Aorta (tissue), 5 donors: ENCODE measurements at places on chromosomes 4 and X. TPM values are rescaled to one million over a fixed set of nuclear protein-coding genes. Genes with fewer than 3 reads are reported as not detected.

The EXOC1 gene
- 50.4 TPM for total RNA-seq

The RPS6KA6 gene
- 10.6 TPM for total RNA-seq

The MAGED4B gene
- 2.7 TPM for total RNA-seq

The USP17L22 gene
- total RNA-seq, result not detected

The SERPINA7 gene
- total RNA-seq, result not detected

The SH2D1A gene
- total RNA-seq, result 0.78 TPM

The CFAP99 gene
- total RNA-seq, result 0.13 TPM

The AADAT gene
- 5.7 TPM for total RNA-seq

The ARMCX4 gene
- total RNA-seq, result 28.6 TPM

The NLRP2B gene
- total RNA-seq, result 0.16 TPM

The BGN gene
- total RNA-seq, result 2,306 TPM

DNA sequence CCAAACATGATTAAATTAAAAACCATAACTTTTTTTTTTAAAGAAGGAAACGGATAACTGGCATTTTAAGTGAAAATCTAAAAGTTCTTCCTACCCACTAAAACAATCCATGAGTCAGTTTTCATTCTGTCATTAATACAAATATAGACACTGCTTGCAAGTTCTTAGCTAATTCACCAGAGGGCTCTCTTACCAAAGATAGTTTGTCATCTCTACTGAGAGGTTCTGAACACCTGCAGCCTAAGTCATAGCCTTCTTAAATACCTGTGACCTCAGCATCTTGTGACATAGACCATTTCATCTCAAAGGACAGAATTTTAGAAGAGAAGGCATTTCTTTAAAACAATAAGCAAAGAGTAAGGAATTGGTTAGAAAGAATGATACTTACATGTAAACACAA is 65.3 kb upstream of the FAM120C start:
- no peaks in the 10 kb centered on the region for H3K4me1 ChIP-seq
- H3K36me3 ChIP-seq, result no peaks in the 10 kb centered on the region
- no peak overlapping the region for H3K27ac ChIP-seq
- H3K27me3 ChIP-seq, result no peaks in the 10 kb centered on the region
- DNase-seq, result no peak

DNA sequence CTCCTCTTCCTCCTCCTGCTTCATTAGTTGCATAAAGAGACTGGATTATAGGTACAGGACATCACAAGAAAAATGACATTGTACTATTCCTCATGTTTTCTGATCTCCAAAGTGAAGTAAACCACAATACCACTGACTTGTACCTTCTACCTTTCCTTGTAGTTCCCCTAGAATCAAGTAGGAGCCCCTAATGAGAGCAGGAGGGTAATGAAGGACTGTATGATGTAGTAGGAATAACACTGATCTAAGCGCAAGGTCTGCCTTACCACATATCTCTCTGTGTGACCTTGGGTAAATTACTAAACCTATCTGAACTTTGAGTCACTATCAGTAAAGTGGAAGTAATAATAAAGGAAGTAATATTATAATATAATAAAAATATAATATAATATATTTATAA is 3.6 kb downstream of the VSIG4 start:
- H3K4me1 ChIP-seq, result no peaks in the 10 kb centered on the region
- no peaks in the 10 kb centered on the region for H3K36me3 ChIP-seq
- H3K27me3 ChIP-seq, result no peaks in the 10 kb centered on the region

- H3K27me3 ChIP-seq, result peaks cover 1% of the 10 kb centered on the region
- no peak overlapping the region for H3K4me3 ChIP-seq
- H3K4me1 ChIP-seq, result no peaks in the 10 kb centered on the region
- H3K27ac ChIP-seq, result no peak overlapping the region
- H3K36me3 ChIP-seq, result no peaks in the 10 kb centered on the region
- DNase-seq, result no peak
These were observed 65.9 kb upstream of the CAPN6 start for GRCh38 chrX:111336141-111336540.

GRCh38 chr4:85210353-85210752 is 243.9 kb upstream of the WDFY3 start:
- H3K36me3 ChIP-seq, result no peaks in the 10 kb centered on the region
- no peak overlapping the region for H3K4me3 ChIP-seq
- H3K27me3 ChIP-seq, result no peaks in the 10 kb centered on the region
- H3K4me1 ChIP-seq, result no peaks in the 10 kb centered on the region

GRCh38 chr4:148261848-148262247 is 180.4 kb downstream of the NR3C2 start:
- DNase-seq, result no peak
- H3K4me1 ChIP-seq, result no peaks in the 10 kb centered on the region
- no peaks in the 10 kb centered on the region for H3K27me3 ChIP-seq
- no peak overlapping the region for H3K4me3 ChIP-seq

- H3K4me1 ChIP-seq, result no peaks in the 10 kb centered on the region
- DNase-seq, result no peak
- H3K36me3 ChIP-seq, result no peaks in the 10 kb centered on the region
- no peak overlapping the region for H3K4me3 ChIP-seq
- H3K27me3 ChIP-seq, result no peaks in the 10 kb centered on the region
These were observed 1513.2 kb downstream of the ARAP2 start for GRCh38 chr4:34731070-34731469.

DNA sequence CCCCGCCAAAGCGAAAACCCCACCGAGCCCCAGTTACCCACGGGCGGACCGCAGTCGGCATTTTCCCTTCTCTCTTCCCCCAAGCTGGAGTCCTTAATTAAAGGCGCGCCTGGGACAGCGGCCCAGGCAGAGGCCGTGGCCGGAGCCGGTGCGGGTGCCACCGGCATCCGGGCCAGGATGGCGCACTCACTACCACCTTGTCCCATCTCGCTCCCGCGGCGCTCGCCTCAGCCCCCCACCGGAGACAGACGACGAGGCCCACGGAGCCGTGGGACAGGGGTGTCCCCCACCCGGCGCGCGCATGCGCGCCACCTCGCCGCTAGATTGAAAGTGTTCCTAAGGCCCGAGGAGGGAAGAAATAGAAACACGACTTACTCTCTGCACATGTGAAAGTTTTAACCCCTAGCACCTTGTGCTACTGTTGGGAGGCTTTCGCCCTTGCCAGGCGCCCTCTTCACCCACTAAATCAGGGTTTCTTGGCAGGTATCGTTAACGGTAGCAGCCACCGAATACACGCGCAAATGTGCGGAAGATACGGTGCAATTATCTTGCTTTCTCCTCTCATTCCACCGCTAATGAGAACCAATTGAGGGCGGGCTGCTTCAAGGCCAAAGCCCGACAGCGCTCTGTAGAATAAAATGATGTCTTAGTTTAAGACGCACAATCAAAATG is 64.3 kb upstream of the CCDC160 start:
- H3K36me3 ChIP-seq, result no peaks in the 10 kb centered on the region
- H3K4me3 ChIP-seq, result peak overlapping the region; percentile 76
- no peaks in the 10 kb centered on the region for H3K27me3 ChIP-seq
- H3K27ac ChIP-seq, result no peak overlapping the region
- peak; percentile 76 for DNase-seq
- H3K4me1 ChIP-seq, result no peaks in the 10 kb centered on the region

GRCh38 chr4:148044912-148045352 is 313.0 kb downstream of the ARHGAP10 start:
- H3K36me3 ChIP-seq, result peaks cover 8% of the 10 kb centered on the region
- no peak for DNase-seq
- H3K4me1 ChIP-seq, result peaks cover 2% of the 10 kb centered on the region
- H3K27me3 ChIP-seq, result no peaks in the 10 kb centered on the region

DNA sequence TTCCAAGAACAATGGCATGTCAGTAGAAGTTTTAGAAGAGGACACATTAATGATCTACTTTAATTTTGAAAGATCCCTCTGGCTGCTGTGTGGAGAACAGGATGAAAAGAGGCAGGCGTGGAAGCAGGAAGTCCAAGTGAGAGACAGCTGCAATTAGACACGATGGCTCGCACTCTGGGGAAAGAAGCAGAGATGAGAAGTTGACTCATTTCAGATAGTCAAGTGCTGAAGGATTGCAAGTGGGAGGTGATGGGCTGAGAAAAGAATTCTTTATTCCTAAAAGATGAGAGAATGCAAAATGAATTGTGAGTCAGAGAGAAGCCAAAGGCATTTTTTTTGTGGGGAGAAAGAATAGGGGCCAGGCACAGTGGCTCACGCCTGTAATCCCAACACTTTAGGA is 16.5 kb downstream of the RXFP1 start:
- H3K27me3 ChIP-seq, result no peaks in the 10 kb centered on the region
- H3K36me3 ChIP-seq, result no peaks in the 10 kb centered on the region
- H3K4me3 ChIP-seq, result no peak overlapping the region
- no peaks in the 10 kb centered on the region for H3K4me1 ChIP-seq

- DNase-seq, result no peak
- H3K27ac ChIP-seq, result no peak overlapping the region
- no peaks in the 10 kb centered on the region for H3K4me1 ChIP-seq
- no peaks in the 10 kb centered on the region for H3K36me3 ChIP-seq
These were observed 849.3 kb upstream of the PCDH10 start for GRCh38 chr4:132299841-132300240.

GRCh38 chrX:53471346-53471745 is 37.2 kb upstream of the HSD17B10 start:
- no peaks in the 10 kb centered on the region for H3K4me1 ChIP-seq
- H3K27ac ChIP-seq, result no peak overlapping the region
- no peak for DNase-seq
- no peaks in the 10 kb centered on the region for H3K27me3 ChIP-seq
- no peaks in the 10 kb centered on the region for H3K36me3 ChIP-seq
- H3K4me3 ChIP-seq, result no peak overlapping the region

- H3K27ac ChIP-seq, result no peak overlapping the region
- H3K27me3 ChIP-seq, result no peaks in the 10 kb centered on the region
- H3K4me3 ChIP-seq, result no peak overlapping the region
- H3K4me1 ChIP-seq, result peaks cover 1% of the 10 kb centered on the region
These were observed 4.4 kb downstream of the RBM3 start for GRCh38 chrX:48578661-48579128.

DNA sequence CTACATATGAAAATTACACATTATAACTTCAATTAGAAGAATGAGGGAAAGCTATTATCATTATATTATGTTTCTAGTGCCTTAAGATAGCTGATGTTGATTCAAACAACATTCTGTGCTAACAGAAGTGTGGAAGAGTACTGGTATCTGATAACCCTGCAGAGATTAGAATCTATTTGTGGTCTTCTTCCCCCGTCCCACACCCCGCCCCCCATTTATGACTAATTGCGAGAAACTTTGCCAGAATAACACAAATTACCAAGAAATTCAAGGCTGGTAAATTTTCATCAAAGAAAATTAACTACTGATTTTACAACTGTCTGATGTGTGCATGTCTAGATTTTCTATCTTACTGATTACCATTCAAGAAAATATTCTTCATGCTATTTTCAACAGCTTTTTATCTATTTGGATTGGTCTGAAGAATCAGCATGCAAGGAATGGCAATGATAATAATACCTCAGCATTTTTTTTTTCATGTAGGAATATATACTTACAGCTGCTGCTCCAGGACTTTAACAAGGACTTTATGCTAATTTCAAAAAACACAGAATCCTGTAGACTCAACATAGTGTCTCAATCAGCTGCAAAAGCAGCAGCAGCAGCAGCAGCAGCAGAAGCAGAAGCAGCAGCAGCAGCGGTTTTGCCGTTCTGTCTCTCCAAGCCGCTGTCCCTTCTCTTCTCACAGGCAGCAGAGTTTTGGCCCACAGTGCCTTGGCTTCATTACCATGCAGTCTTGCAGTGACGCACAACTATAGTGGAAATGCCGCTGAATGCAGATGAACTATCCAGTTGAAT is 126.7 kb downstream of the FRYL start:
- no peaks in the 10 kb centered on the region for H3K36me3 ChIP-seq
- H3K4me1 ChIP-seq, result peaks cover 12% of the 10 kb centered on the region
- H3K4me3 ChIP-seq, result peak overlapping the region; percentile 64

DNA sequence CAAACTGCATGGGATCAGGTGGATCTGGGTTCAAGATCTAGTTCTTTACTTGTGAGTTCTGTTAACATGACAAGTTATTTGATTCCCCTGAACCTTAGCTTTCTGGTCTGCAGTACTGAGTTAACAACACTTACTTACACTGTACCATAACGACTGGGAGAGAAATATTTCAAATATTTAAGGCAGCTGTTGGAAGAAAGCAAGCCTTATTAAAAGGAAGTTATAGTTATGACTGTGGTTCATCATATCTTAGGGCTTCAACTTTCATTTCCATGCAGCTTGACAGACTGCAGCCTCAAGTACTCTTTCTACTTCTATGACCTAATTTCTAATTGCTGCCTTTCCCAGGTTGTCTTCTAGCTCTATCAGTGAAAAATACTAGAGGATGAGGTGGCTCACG is 40.0 kb upstream of the PDGFRA start:
- no peaks in the 10 kb centered on the region for H3K36me3 ChIP-seq
- no peaks in the 10 kb centered on the region for H3K27me3 ChIP-seq
- H3K27ac ChIP-seq, result no peak overlapping the region
- H3K4me3 ChIP-seq, result no peak overlapping the region
- no peaks in the 10 kb centered on the region for H3K4me1 ChIP-seq
- no peak for DNase-seq

- no peak overlapping the region for H3K4me3 ChIP-seq
- DNase-seq, result no peak
- H3K27ac ChIP-seq, result no peak overlapping the region
- no peaks in the 10 kb centered on the region for H3K27me3 ChIP-seq
These were observed 53.2 kb downstream of the FAM9B start for GRCh38 chrX:8980756-8981155.

DNA sequence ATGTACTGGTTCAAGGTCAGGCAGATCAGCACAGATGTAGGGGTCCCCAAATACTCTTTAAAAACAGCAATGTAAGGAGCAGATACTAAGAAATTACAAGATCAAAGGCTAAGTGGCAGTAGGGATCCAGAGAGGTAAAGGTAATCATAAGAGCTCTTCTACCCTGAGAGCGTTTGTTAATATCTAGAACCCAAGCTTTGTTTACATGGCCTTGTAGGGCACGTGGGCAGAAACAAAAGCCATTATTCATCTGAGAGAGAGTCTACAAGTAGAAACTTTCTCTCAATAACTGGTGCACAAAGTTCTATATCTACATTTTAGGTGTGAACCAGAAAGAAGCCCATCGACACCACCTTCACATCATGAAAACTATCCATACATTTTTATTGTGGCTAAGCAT is 225.6 kb upstream of the PCDH10 start:
- no peak overlapping the region for H3K27ac ChIP-seq
- H3K27me3 ChIP-seq, result no peaks in the 10 kb centered on the region
- DNase-seq, result no peak
- no peaks in the 10 kb centered on the region for H3K4me1 ChIP-seq

- DNase-seq, result peak; percentile 48
- H3K4me3 ChIP-seq, result no peak overlapping the region
- no peaks in the 10 kb centered on the region for H3K36me3 ChIP-seq
- no peaks in the 10 kb centered on the region for H3K27me3 ChIP-seq
- peaks cover 5% of the 10 kb centered on the region for H3K4me1 ChIP-seq
- no peak overlapping the region for H3K27ac ChIP-seq
These were observed 46.1 kb downstream of the AFAP1 start for GRCh38 chr4:7893539-7893938.

DNA sequence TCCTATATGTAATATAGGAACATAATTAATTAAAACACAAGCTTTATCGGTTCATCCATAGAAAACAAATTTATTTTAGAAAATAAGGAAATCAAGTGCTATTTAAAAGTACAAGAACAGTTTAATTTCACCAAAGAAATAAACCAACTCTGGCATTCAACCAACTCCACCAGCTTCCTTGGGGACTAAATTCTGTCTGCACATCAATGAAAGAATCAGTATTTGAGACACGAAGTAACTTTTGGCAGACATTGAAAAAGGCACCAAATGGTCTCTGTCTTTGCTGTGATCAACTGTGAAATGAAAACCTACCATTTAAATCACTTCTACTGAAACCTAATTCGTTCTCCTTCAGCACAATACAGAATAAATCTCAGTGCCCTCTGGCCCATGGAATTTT is 719.7 kb upstream of the GRIA3 start:
- H3K36me3 ChIP-seq, result no peaks in the 10 kb centered on the region
- H3K4me1 ChIP-seq, result no peaks in the 10 kb centered on the region
- no peak overlapping the region for H3K27ac ChIP-seq
- H3K4me3 ChIP-seq, result no peak overlapping the region
- no peaks in the 10 kb centered on the region for H3K27me3 ChIP-seq
